ENCODE measurements at places on chromosomes 5 and 9.
A peak's percentile ranks its signal among the peaks of the same experiment; 100 is the strongest.

- DNase-seq = peak; percentile 51
Measured at GRCh38 chr5:77893225-77893860, 117.2 kb upstream of the TBCA start.

DNA sequence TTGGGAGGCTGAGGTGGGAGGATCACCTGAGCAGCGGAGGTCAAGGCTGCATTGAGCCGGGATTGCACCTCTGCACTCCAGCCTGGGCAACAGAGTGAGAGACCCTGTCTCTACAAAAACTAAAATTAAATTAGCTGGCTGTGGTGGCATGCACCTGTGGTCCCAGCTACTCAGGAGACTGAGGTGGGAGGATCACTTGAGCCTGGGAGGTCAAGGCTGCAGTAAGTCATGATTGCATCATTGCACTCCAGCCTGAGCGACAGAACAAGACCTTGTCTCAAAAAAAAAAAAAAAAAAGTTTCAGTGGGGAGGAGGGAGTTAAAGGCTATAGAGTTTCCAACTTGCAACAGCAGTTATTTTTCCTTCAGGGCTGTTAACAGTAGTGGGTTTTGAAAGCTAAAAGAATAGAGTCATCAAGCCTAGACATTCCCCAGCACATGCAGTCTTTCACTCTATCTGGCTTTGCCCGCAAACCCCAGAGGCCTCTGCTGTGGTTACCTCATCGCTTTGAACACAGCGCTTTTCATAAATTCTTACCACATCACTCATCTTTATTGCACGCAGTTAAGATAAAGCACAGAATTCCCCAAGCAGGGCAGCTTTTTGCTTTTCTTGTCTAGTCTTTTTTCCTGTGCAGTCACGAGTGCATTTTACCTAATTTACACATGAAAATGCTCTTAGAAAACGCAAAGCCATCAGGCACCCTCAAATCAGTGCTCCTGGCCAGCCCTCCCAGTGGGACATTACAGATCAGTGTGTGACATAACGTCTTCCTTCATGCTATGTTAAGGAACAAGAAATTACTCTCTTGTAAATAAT is 8.7 kb upstream of the SLC2A8 start:
- no peak for DNase-seq

DNA sequence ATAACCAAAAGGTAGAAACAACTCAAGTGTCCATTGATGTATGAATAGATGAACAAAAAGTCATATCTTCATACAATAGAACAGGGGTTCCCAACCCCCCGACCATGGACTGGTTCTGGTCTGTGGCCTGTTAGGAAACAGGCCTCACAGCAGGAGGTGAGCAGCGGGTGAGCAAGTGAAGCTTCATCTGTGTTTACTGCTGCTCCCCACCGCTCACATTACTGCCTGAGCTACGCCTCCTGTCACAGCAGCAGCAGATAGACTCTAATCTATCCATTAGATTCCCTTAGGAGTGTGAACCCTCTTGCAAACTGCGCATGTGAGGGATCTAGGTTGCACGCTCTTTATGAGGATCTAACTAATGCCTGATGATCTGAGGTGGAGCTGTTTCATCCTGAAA is 478.0 kb downstream of the BRINP1 start:
- no peak for DNase-seq

DNA sequence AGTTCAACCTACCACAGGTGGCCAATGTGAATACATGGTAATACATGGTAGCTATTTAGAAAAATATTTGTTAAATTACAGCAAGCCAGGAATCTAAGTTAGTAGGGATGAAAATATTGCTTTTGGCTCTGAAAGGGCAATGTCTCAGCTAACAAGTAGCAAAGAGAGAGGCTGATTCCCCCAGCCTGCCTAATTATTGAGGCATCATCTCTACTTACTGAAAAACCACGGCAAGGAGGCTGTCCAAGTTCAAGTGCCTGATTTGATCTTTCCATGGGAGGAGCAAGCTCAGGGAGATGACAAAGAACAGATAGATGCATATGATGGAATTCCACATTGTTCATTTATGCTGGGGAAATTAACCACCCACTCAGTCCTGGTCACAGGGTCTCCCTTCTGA is 28.7 kb upstream of the UBTD2 start:
- no peak for DNase-seq
